ENCODE measurements at places on chromosomes 12 and 14. TPM values are rescaled to one million over a fixed set of nuclear protein-coding genes. Genes with fewer than 3 reads are reported as not detected.

- no peak for DNase-seq
These were observed 15.0 kb upstream of the MANSC4 start for GRCh38 chr12:27794818-27795584.

- DNase-seq: no peak
These were observed 224.4 kb downstream of the CHST11 start for GRCh38 chr12:104681012-104681690.

Gene TMEM132C
- 61.8 TPM for total RNA-seq

Gene CLEC4C
- total RNA-seq: not detected

Gene EID3
- total RNA-seq: 2.9 TPM

Gene OAS3
- total RNA-seq: 13.0 TPM

DNA sequence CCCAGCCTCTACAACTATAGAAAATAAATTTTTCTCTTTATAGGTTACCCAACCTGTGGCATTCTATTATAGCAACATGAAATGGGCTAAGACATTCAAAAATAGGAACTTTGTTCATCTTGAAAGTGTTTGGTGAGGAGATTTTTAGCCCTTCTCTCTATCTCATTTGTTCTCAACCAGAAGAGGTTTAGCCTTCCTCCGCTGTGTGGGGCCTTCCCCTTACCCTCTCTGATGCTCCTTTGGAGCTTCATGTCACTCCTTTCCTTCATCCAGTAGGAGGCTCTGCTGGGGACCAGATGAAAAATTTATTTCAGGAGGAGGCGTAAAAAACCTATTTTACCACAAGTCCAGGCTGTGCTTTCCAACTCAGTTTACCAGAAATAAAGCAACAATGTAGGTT lies 94.1 kb downstream of the RTN1 start:
- no peak for DNase-seq

Gene RNASE4
- total RNA-seq: 10.5 TPM

DNA sequence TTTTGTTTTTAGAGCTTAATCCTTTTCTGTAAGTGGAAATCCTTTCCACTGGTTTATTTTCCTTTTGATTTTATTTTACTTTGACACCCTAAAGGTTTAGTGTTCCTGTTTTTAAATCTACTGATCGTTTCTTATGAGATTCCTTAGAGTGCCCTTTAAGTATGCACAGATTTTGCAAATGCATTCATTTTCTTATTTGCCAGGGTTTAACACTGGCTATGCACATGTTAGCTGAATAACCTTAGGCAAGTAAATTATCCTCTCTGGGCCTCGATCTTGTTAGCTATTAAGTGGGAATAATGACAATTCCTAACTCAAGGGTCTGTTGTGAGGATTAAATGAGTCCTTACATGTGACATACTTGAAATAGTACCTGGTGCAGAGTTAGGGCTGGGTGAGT lies 136.0 kb downstream of the BICD1 start:
- no peak for DNase-seq

All from type B pancreatic cell (in vitro differentiated cells).